Right atrium auricular region (tissue), 2 donors: ENCODE measurements at places on chromosomes 7 and 10. TPM values are rescaled to one million over a fixed set of nuclear protein-coding genes. Genes with fewer than 3 reads are reported as not detected.
A peak's percentile ranks its signal among the peaks of the same experiment; 100 is the strongest.

The SLC18A3 gene
- not detected for total RNA-seq

The PRF1 gene
- 1.4 TPM for total RNA-seq

The OR9A2 gene
- total RNA-seq, result not detected

GRCh38 chr7:53437336-53437735 is 401.9 kb downstream of the POM121L12 start:
- H3K4me1 ChIP-seq, result no peaks in the 10 kb centered on the region
- H3K27me3 ChIP-seq, result no peaks in the 10 kb centered on the region
- no peak overlapping the region for H3K27ac ChIP-seq
- no peak overlapping the region for H3K4me3 ChIP-seq
- no peaks in the 10 kb centered on the region for H3K36me3 ChIP-seq

The TEX47 gene
- not detected for total RNA-seq

DNA sequence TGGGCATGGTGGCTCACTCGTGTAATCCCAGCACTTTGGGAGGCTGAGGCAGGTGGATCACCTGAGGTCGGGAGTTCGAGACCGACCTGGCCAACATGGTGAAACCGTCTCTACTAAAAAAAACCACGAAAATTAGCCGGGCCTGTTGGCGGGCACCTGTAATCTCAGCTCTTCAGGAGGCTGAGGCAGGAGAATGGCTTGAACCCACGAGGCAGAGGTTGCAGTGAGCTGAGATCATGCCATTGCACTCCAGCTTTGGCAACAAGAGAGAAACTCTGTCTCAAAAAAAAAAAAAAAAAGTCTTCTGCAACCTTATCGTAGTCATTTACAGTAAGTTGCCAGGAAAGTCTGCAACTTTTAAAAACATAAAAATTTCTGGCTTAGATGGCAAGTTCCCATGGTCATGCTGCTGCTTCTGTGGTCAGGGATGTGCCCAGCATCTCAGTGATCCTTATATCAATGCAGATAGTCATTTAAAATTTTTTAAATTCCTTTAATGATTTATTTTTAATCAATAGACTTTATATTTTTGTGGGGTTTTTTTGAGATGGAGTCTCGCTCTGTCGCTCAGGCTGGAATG is 15.6 kb downstream of the SUFU start:
- H3K27me3 ChIP-seq, result no peaks in the 10 kb centered on the region
- no peak overlapping the region for H3K27ac ChIP-seq
- H3K4me1 ChIP-seq, result peaks cover 11% of the 10 kb centered on the region
- no peak overlapping the region for H3K4me3 ChIP-seq
- no peaks in the 10 kb centered on the region for H3K36me3 ChIP-seq

DNA sequence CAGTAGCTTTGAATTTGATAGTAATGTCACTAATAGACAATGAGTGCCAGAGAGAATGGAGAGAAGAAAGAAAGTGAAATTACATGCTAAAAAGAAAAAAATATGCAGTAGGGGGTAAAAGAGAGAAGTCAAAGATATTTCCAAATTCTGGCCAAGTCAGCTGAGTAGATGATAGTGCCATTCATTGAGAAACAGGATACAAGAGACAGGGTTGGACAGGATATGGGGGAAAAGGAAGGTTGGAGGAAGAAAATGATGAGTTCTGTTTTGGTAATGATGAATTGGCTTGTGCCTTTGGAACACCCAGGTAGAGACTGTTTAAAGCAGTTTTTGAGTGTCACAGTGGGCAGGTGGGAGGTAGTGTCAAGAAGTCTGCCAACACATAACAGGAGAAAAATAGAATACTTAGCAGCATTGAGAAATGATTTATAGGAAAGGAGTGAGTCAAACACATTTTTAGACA is 78.3 kb downstream of the LRRC17 start:
- no peak overlapping the region for H3K4me3 ChIP-seq
- H3K36me3 ChIP-seq, result no peaks in the 10 kb centered on the region
- DNase-seq, result no peak
- H3K27ac ChIP-seq, result peak overlapping the region; percentile 15
- H3K27me3 ChIP-seq, result no peaks in the 10 kb centered on the region

DNA sequence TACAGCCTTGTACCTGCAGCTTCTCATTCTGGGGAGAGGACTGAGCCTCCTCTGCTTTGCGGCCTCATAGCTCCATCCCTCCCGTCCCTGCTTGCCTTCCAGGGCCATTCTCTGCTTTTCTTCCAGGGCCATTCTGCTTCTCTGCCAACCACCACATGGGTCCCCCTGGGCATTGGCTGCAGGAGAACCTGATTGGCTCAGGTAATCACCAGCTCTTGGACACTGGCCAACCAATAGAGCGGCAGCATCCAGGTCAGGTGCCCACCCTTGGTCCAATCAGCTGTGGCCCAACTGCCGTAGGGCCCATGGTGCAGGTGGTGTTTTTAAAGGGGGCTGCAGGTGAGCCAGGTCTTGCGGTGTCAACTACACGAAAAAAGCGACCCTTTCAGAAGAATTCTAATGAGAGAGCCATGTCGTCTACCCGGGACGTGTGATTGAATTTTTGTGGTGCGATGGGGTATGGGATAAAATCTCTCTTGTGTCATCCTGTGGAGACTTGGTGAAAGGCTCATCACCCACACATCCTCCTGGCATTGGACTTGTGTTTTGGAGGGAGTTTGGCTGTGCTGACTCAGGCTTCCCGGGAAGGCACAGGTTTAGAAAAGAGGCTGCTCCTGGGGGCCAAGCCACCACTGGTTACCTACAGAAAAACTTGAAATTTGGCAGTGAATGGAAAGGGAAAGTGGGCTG is 46.0 kb upstream of the PODXL start:
- no peaks in the 10 kb centered on the region for H3K27me3 ChIP-seq
- no peak for DNase-seq
- peaks cover 35% of the 10 kb centered on the region for H3K4me1 ChIP-seq
- peak overlapping the region; percentile 62 for H3K27ac ChIP-seq
- H3K4me3 ChIP-seq, result no peak overlapping the region

The HTR5A gene
- not detected for total RNA-seq

- no peaks in the 10 kb centered on the region for H3K27me3 ChIP-seq
- no peak overlapping the region for H3K4me3 ChIP-seq
- no peaks in the 10 kb centered on the region for H3K4me1 ChIP-seq
- no peak for DNase-seq
- H3K36me3 ChIP-seq, result no peaks in the 10 kb centered on the region
Observed at GRCh38 chr7:95529701-95530100, 44.0 kb downstream of the ASB4 start.

- H3K27me3 ChIP-seq, result no peaks in the 10 kb centered on the region
- H3K27ac ChIP-seq, result no peak overlapping the region
- H3K4me3 ChIP-seq, result no peak overlapping the region
- DNase-seq, result peak; percentile 38
- no peaks in the 10 kb centered on the region for H3K36me3 ChIP-seq
Observed at GRCh38 chr10:77768039-77768438, 130.4 kb upstream of the KCNMA1 start.

DNA sequence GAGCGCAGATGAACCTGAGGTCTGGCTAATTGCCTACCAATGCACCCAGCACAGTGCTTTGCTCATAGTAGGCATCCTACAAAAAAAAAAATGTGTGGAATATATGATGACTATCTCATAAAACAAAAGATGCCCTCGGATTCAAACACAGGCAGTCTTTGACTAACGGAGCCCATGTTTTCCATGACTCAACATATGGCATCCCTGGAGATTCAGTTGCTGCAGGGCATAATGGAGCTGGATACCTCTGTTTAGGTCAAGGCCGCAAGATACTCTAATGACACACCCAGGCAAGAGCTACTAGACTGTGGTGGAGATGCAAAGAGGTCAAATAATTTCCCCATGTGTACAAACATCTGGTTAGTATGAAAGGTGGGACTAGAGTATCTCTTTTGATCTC is 16.3 kb downstream of the CUBN start:
- no peaks in the 10 kb centered on the region for H3K36me3 ChIP-seq
- no peaks in the 10 kb centered on the region for H3K4me1 ChIP-seq
- no peak overlapping the region for H3K4me3 ChIP-seq
- H3K27me3 ChIP-seq, result no peaks in the 10 kb centered on the region

The CALHM1 gene
- not detected for total RNA-seq

The C10orf105 gene
- 1.3 TPM for total RNA-seq

GRCh38 chr7:24690251-24690650 is 67.0 kb downstream of the GSDME start:
- no peak overlapping the region for H3K27ac ChIP-seq
- no peaks in the 10 kb centered on the region for H3K36me3 ChIP-seq
- H3K4me1 ChIP-seq, result no peaks in the 10 kb centered on the region

- DNase-seq, result no peak
- H3K36me3 ChIP-seq, result no peaks in the 10 kb centered on the region
- no peak overlapping the region for H3K4me3 ChIP-seq
- H3K27me3 ChIP-seq, result no peaks in the 10 kb centered on the region
- no peak overlapping the region for H3K27ac ChIP-seq
- H3K4me1 ChIP-seq, result no peaks in the 10 kb centered on the region
Observed at GRCh38 chr7:150732786-150733481, 4.3 kb upstream of the GIMAP5 start.

DNA sequence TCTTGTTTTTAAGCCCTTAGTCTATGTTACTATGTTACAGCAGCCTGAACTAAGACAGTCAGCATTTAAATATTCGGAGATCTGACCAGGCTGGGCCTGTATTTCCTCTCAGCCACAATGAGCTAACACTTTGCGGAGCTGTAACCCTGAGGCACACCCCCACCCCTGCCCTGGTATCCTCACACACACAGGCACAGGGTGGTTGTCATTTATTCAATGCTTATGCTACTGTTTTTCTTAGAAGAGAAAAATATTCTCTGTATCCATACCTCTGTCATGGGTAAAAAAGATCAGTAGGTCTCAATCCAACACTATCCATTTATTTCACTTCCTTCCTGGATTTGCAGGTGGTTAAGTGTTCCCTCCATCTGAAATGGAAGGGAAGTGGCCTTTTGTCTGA is 80.3 kb upstream of the TRIL start:
- no peaks in the 10 kb centered on the region for H3K36me3 ChIP-seq
- no peak overlapping the region for H3K4me3 ChIP-seq
- H3K27me3 ChIP-seq, result no peaks in the 10 kb centered on the region
- H3K27ac ChIP-seq, result no peak overlapping the region

GRCh38 chr10:111246814-111247452 is 170.1 kb downstream of the ADRA2A start:
- H3K4me1 ChIP-seq, result no peaks in the 10 kb centered on the region
- no peaks in the 10 kb centered on the region for H3K36me3 ChIP-seq
- H3K4me3 ChIP-seq, result no peak overlapping the region
- no peaks in the 10 kb centered on the region for H3K27me3 ChIP-seq

The FGFBP3 gene
- total RNA-seq, result 0.26 TPM

DNA sequence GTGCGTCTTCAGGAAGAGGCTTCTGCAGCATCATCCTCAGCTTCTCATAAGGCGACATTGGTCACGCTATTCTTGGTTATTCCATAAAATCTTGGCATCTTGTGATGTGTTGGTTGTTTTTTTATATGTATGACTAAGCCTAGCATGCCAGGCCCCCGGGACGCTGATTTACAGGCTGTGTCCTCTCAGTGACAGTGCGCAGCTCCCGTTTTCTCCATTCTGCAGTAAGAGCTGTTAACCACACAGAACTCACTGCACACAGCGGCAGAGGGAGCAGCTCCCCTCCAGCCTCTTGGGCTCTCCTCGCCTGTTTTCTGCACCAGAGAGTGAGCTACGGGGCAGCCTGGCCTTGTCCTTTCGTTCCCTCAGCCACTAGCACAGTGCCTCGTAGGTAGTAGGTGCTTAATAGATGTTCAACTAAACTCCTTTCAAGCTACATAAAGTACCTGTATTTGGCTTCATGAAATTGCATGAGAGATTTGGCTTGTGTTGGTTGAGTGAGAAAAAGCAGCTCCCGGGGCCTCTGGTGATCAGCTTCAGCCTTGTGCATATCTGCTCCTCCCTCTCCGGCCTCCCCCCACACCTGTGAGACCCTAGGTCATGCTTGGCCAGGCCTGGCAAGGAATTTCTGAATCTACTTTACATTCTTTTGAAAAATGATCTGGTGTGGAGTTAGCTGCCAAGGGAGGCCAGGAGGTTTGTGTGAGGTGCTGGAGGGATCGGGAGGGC is 116.2 kb downstream of the WDR37 start:
- H3K27ac ChIP-seq, result no peak overlapping the region
- no peak for DNase-seq
- H3K4me3 ChIP-seq, result no peak overlapping the region
- H3K4me1 ChIP-seq, result no peaks in the 10 kb centered on the region
- no peaks in the 10 kb centered on the region for H3K36me3 ChIP-seq

The NXPH1 gene
- total RNA-seq, result not detected

DNA sequence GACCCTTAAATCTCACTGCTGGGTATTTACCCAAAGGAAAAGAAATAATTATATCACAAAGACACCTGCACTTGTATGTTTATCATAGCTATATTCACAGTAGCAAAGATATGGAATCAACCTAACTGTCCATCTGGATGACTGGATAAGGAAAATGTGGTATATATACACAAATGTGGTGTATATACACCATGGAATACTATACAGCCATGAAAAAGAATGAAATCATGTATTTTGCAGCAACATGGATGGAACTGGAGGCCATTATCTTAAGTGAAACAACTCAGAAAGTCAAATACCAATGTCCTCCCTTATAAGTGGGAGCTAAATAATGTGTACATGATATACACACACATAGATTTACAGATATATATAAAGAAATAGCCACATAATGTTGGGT is 168.2 kb downstream of the SH2D4B start:
- H3K4me3 ChIP-seq, result no peak overlapping the region
- no peaks in the 10 kb centered on the region for H3K27me3 ChIP-seq
- H3K4me1 ChIP-seq, result no peaks in the 10 kb centered on the region
- no peaks in the 10 kb centered on the region for H3K36me3 ChIP-seq
- DNase-seq, result no peak

GRCh38 chr10:33706191-33706590 is 371.7 kb upstream of the NRP1 start:
- H3K27me3 ChIP-seq, result no peaks in the 10 kb centered on the region
- DNase-seq, result no peak
- no peak overlapping the region for H3K4me3 ChIP-seq

DNA sequence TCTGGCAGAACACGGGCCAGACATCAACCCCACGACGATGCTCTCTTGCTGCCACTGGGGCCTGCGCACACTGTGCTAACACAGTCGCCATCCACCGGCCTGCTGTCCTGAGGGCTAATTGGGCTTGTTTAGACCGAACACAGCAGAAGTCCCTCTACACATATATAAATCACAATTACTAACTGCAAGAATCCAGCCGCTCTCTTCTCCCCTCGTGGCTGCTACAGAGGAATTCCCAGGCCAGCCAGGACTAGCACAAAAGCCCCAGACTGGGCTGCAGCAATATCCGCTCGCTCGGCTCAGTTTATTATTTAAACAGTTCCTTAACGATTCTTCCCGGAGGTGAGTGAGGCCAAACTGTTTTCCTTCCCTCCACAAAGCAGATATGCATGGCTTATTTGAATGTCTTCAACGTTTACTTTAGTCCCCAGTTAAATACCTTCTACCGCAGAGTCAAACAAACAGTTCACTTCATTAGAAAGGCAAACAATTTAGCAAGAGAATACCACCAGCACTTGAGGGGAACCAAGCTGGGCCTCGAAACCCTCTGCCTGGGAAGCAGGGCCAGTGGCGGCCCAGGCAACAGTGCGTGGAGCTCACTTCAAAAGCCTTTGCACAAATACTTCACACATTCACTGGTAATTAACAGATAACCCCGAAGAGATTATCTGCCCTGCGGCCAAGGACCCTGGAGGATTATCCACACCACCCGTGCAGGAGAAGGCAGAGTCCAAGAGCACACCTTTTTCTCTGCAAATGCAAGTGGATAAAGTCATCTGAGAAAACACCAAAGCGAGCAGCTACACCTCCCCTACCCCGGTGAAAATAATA is 145.3 kb downstream of the GLI3 start:
- no peak for DNase-seq
- H3K4me3 ChIP-seq, result no peak overlapping the region
- peaks cover 5% of the 10 kb centered on the region for H3K4me1 ChIP-seq
- H3K27me3 ChIP-seq, result no peaks in the 10 kb centered on the region
- no peak overlapping the region for H3K27ac ChIP-seq
- H3K36me3 ChIP-seq, result no peaks in the 10 kb centered on the region
